Renal cortex interstitium (tissue), 15 donors: ENCODE measurements at places on chromosomes 5 and 9.

DNA sequence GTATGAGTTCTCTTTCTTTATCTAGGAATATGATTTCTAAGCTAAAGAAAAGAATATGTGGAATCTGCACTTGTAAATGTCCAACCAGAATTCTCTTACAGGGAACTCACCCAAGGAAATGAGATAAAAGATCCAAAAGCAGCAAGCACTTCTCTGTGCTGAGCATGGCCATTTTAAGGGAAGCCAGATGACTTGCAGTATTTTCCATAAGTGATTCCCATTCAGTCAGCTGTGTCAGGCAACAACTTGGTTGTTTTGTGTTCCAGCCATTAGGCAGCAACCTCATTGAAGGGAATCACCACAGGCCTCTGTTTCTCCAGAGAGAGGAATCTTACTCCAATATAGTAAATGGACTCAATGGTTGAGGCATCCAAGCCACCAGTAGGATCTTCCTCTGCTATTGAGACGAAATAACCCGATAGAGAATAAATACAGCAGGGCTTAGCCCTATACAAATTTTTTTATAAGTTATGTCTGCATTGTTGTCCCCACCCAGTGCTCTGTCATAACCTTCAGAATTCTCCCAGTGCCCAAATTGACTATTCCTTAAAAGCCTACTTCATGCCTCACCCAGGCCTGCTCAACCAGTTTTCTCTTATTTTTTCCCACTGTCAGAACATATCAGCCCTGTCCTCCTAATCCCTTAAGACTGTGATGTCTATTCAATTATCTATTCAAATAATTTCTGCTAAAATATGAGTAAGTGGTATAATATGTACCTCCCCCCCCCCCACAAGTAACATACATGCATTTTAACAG lies 236.6 kb downstream of the PJA2 start:
- no peak for DNase-seq

DNA sequence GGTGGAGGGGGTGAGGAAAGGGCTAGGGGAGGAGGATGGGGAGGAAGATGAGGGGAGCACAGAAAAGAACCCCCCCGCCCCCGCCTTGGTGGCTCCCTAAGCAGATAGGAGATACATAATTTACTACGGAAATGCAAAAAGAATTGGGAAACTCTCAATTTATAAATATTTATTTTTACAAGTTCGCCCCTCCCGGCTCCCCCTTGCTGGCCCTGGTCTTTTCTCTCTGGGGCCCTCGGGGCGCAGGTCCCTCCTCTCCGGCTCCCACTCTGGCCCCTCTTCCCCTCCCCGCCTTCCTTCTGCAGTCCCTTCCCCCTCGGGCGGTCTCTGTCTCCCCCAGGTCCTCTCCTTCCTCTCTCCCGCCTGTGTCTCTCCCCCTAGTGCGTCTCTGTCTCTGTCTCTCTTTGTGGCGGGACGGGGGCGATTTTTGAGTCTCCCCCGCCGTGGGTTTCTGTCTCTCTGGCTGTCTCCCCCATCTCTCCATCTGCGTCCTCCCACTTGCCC lies 173.6 kb upstream of the IER5L start:
- no peak for DNase-seq

- no peak for DNase-seq
Measured at GRCh38 chr9:134258332-134258731, 67.9 kb upstream of the RXRA start.

- no peak for DNase-seq
Measured at GRCh38 chr9:9846557-9846956, 766.2 kb downstream of the PTPRD start.

DNA sequence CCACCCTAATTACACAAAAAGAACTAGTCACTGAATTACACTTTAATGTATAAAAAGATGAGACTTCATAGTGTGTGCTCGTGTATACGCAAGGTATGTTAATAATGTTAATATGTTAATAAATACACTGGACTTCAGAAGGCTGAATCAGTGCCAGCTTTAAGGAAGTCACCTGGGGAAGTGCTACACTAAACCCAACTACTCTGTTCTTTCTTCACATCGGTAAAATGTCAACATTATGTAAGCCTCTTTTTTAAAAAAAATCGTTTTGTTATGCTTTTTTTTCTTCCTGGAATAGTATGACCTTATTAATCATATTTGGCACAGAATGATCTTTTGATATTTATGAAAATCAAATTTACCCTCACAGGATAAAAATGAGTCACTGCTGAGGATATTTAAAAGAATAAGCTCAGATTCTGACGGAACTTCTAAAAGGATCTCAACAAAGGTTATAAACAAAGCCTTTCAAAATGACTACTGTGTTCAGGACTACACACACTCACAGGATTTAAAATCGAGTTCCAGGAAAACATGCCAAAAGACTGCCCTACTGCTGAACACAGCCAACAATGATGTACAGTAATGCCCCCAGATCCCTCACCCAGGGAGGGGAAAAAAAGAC lies 75.9 kb downstream of the AUH start:
- DNase-seq: no peak

DNA sequence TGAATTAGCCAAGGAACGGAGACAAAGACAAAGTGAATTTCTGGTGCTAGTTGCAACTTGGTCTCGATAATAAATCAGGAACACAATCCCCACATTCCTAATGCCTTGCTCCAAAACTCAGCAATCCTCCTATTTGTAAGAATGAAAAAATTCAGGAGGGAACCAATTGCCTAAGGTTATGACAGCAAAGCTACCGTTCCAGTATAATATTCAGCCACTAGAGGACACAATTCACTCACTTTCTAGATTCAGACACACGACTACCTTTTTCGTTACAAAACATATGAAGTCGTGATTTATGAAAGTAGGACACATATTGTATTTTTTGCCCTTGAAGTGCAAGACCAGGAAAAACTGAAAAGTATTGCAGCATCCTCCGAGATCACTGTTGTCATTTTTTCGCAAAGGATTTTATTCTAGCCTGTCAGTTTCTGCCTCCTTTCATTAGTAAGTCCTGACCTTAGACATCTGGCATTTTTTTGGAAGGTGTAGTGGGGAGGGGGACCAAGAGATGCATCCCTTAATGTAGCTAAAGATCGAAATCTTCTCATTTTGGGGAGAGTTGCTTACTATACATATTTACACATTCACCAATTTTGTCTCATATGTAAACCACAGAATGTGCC lies 133.1 kb downstream of the DOCK8 start:
- DNase-seq: peak; percentile 24

DNA sequence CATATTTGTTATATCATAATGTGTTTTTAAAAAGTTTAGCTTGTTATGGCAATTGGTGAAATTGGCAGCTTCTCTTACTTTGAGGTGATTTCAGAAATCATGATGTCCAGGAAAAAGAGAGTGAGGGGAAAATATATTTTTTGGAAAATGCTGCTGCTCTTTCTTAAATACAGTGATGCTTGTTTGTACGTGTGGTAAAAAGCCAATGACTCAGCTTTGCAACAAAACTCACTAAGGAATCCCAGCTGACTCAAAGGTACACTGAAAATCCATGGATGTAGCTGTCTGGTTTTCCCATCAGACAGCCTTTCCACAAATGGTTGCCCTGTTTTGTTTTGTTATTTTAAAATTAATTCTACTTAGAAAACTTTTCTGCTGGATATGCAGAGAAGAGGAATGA lies 306.4 kb upstream of the PAPPA start:
- no peak for DNase-seq

GRCh38 chr5:11322133-11322532 lies 561.1 kb upstream of the DAP start:
- no peak for DNase-seq

DNA sequence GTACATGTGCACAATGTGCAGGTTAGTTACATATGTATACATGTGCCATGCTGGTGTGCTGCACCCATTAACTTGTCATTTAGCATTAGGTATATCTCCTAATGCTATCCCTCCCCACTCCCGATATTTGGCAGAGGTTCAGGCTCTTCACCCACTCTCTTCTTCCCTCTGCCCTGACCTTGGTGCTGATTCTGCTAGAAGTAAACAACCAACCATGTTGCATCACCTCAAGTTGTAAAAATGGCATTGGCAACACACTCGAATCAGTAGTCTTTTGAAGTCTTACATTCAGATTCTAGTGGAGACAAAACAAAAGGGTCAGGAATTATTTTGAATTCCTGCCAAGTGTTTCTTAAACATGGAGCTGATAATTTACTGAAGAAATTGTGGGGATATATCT lies 40.0 kb downstream of the PRR16 start:
- no peak for DNase-seq

DNA sequence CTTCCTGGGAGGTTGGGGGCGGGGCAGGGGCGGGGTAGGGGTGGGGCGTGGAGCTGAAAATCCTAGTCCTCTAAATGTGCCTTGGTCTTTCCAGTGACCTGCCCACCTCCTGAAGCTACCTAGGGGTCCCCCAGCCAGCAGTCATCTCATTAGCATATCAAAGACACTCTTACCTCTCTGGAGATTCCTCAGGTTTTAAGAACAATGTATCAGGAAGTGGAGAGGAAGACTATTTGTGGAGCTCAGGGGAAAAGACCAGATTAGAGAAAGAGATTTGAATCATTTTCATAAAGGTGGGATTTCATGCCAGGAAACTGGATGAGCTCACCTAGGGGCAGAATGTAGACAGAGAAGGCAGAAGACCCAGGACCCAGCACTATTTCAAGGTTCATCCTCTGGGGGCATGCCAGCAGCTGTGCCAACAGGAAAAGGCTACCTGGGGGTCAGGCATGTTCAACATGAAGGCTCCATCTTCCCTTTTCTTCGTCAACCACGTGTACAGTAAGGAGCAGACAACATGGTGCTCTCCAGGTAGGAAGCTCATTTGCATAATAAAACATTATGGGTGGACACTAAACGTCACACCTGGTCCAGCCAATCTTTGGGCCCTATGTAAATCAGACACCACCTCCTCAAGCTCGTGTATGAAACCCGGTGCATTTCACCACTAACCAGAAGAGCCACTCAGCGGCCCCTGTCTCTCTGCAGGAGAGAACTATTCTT lies 6.9 kb downstream of the GMCL2 start:
- no peak for DNase-seq

DNA sequence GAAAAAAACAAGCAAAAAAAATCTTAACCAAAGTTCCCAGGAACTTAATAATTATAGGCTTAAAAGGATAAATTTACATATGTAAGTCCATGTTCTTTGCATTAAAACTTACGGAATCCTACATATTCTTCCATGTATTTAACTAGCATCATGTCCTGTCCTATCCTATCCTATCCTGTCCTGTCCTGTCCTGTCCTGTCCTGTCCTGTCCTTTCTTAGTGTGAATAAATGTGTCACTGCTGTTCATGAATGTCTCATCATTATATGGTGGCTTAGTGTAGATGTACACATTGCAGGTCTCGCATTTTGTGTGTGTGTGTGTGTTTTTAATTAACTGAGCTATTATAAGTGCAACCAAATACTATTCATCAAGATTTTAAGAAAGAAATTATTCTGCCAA lies 90.0 kb downstream of the TMEM167A start:
- DNase-seq: no peak

DNA sequence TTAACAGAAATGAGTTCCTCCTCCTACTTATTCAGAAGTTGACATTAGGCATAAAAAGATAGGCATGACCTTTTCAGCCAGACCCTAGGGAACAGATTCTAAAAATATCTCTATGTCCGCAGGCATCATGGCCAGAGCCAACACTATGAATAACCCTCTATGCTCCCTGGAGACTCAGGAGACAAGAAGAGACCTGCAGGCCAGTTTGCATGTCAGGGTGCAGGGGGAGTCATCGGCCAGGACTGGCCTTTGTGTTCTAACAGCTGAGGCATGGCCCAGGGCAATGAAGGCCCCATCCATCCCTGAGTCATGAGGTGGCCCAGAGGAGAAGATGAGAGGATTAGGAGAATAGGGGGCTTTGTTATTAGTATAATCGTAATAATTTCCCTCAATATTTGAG lies 93.8 kb downstream of the TMEM215 start:
- no peak for DNase-seq

DNA sequence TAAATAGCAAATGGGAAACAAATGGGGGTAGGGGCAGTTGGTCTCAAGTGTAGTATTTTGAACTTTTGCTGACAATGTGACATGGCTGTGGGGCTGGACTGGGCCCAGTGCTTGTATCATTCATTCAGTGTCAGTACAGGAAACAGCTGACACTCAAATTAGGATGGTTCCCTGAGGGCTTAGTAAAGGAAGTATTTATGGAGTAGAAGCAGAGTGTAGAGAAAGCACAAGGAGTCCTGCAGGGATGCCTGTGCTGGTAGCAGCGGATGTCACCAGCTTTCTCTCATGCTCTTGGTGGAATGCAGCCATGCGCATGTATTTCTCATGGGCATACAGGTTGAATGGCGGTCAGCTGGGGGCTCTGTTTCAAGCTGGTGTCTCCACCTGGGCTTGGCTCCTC lies 72.9 kb upstream of the SLC44A1 start:
- DNase-seq: no peak

DNA sequence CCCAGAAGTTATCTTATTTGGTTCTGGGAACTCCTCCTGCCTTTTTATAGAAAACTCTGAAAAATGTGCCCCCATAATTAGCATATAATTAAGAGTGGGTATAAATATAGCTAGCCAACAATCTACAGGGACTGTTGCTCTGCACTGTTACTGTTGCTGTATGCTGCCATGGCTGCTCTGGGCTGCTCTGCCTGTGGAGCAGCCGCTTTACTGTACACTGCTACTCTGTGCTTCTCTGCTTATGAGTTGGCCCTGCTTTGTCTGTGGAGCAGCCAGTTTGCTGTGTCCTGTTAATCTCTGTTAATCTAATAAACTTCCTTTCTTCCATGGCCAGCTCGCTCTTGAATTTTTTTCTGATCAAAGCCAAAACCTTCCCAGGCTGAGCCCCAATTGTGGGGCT lies 2244.0 kb upstream of the ACO1 start:
- DNase-seq: no peak

DNA sequence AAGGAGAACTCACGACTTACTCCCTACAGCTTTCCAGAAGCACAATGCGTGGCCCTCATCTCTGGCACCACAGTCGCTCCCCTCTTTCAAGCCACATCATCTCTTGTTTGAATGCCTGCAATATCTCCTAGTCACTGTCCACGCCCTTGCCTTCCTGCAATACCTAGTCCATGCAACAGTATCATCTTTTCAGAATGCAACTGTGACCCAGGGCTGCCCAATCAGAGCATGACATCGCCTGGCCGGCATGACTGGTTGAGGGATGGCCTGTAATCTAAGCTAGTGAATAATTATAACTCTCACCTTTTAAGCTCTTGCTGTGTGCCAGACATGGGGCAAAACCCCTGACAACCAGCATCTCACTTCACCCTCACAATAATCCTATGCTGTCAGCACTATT lies 52.5 kb upstream of the CPEB4 start:
- DNase-seq: no peak

DNA sequence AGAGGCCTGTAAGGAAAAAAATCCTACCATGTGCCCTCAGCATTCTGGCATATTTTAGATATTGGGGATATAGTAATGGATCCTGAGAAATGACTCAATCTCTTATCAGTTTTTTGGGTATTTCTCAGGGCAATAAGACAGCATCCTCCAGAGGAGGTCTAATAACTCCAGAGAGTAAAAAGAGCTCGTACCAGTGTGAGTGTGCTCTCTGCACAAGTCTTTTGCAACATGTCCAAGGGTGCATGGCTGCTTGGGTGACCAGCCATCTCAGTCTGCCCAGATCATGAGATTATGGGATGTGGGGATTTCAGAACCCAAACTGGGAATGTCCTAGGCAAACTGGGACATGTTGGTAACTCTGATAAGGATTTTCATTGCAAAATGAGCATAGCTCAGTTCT lies 15.3 kb downstream of the ASPN start:
- no peak for DNase-seq

- no peak for DNase-seq
Measured at GRCh38 chr9:125829743-125830142, 82.6 kb downstream of the PBX3 start.
